ENCODE measurements at places on chromosomes 4 and X.

DNA sequence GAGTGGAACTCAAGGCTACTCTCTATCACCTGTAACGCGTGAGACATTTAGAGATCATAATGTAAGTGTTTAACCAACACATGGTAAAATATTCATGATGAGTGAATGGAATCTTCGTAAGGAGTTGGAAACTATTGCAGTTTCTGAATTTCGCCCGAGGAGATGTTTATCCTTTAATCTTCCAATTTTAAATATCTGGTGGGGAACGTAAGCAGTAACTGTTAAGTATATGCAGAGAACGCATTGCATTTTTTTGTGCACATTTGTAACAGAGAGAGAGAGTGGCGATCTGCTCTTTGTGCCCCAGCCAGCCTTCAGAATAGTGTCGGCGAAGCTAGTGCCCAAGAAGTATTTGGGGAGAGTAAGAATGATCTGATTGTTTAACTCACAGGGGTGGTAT is 9.8 kb downstream of the PGM2 start:
- DNase-seq = no peak

DNA sequence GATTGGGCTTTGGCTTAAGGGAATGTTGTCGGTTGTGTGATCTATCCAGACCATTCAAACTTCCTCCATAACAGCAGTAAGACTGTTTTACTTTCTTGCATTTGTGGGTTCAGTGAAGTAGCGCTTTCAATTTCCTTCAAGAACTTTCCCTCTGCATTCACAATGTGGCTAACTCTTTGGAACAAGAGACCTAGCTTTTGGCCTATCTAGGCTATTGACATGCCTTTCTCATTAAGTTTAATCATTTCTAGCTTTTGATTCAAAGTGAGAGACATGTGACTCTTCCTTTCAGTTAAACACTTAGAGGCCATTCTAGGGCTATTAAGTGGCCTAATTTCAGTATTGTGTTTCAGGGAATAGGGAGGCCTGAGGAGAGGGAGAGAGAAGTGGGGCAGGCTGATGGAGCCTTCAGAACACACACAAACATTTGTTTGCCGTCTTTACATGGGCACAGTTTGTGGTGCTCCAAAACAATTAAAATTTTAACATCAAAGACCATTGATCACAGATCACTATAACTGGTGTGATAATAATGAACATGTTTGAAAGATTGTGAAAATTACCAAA is 34.1 kb downstream of the ADH5 start:
- DNase-seq = no peak

DNA sequence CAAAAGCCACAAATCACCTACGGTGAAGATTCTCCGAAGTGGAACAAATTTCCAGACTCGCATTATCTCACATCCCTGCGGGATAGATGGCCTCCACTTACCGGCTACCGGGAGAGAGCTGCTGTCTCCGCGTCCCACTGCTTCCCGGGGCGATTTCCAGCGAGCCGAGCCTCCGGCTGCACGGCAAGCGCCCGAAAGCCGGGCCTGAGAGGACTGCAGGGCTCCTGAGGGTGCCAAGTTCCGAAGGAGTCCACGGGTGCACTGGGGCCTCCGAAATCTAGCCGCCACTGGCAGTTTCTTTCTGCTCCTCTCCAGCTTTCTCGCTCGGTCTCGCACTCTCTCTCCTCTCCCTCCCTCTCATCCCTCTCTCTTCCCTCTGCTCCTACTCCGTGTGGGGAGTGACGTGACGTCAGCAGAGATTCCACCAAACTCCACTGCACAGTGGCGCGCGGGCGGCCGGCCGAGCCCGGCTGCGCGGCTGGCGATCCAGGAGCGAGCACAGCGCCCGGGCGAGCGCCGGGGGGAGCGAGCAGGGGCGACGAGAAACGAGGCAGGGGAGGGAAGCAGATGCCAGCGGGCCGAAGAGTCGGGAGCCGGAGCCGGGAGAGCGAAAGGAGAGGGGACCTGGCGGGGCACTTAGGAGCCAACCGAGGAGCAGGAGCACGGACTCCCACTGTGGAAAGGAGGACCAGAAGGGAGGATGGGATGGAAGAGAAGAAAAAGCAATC is 14.0 kb upstream of the PITX2 start:
- no peak for DNase-seq

GRCh38 chr4:3036131-3036952 is 38.0 kb downstream of the HTT-AS start:
- no peak for DNase-seq
